ENCODE measurements at places on chromosomes 6 and 20.

DNA sequence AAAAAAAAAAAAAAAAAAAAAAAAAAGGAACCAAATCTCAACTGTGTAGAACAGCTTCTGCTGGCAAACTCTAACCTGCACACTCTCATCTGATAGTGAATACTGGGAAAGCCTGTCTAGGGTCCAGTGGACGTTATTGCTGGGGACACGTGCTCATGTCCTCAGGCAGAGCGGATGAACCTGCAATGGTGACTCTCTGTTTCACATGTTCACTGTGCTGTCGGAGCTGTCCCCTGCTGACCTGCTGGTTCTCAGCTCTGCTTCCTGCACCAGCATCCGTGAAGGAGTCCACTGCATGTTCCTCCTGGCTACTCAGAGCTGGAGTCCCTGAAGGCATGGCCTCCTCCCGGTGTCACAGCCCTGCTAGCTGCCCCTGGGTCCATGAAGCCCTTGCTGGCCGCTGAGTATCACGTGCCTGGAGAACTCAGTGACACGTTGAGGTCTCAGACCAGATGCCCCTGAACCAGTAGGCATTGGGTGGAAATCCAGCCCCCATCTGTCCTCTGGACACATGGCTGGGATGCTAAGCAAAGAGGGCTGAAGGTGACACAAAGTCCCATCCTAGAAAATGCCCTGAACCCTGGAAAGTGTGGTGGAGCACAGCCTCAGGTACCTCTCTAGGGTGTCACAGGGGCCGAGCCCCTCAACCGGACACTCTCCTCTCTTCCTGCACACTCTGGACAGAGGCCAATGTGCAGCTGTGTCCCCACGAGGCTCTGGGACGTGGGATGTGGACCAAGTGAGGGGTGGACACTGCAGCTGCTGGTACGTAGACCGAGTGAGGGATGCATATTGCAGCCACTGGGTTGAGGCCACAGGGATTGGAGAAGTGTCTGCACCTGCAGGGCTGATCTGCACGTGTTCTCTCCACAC, 54.9 kb upstream of the FRMD1 start:
- DNase-seq, result no peak

DNA sequence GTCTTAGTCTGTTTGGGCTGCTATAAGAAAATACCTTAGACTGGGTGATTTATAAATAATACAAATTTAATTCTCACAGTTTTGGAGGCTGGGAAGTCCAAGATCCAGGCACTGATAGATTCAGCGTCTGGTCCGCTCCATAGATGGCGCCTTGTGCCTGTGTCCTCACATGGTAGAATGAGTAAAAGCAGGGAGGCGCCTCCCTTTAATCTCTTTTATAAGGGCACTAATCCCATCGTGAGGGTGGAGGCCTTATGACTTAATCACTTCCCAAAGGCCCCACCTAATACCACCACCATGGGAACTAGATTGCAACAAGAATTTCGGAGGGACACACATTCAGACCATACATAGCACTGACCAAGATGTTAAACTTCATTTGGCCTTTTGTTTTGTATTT, 91.2 kb upstream of the TMEM181 start:
- DNase-seq, result no peak

DNA sequence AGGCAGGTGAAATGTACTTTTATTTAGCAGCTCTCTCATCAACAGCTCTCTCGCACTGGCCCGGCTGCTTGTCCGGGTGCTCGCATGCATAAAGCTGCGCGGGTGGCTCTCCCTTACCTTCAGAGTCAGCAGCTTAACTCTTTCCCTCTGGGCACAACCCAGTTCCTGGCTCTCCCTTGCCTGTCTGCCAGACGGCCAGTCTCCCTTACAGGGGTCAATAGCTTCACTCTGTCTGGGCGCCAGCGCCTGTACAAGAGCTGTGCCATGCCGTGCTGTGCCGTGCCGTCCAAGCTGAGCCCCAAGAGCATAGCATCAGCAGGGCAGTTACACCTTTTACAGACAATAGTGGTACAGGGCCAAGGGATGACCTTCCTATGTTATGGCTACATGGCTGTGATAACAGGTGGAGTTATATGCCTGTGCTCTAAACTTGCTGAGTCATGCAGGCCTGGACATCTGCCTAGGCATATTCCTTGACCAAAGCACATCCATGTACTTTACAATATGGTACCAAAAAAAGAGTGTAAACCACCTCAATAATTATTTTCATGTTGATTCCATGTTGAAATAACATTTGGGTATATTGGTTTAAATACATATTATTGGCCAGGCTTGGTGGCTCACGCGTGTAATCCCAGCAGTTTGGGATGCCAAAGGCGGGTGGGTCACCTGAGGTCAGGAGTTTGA, 47.9 kb downstream of the BLTP3A start:
- no peak for DNase-seq

DNA sequence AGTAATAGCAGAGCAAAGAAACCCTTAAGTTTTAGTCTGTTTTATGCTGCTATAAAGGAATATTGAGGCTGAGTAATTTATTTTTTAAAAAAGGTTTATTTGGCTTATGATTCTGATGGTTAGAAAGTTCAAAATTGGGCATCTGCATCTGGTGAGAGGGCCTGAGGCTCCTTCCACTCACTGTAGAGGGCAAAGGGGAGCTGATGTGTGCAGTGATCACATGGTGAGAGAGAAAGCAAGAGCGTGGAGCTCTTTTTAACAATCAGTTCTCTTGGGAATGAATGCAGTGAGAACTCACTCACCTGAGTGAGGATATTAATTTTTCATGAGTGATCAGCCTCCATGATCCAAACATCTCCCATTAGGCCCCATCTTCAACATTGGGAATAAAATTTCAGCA, 36.4 kb upstream of the SAMD3 start:
- DNase-seq, result no peak

DNA sequence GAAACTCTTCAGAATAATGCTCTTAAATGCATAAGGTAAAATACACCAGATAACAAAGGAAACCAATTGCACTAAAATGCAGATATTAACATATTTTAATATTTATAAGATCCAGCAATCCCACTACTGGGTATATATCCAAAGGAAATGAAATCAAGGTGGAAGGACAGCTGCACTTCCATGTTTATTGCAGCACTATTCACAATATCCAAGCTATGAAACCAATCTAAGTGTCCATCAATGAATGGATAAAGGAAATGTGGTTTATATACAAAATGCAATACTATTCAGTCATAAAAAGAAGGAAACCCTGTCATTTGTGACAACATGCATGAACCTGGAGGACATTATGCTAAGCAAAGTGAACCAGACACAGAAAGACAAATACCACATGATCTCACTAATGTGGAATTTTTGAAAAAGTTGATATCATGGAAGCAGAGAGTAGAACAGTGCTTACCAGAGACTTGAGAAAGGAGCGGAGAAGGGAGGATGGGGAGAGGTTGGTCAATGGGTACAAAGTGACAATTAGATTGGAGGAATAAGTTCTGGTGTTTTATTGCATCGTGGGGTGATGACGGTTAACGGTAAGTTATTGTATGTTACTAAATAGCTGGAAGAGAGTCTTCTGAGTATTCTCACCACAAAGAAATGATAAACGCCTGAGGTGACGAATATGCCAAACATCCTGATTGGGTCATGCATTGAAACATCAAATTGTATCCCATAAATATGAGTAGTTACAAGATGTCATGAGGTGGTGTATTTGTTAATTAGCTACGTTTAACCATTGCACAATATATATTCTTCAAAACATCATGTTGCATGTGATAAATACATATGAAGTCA, 37.9 kb upstream of the RNF24 start:
- DNase-seq, result peak; percentile 64

- no peak for DNase-seq
These were observed 118.2 kb downstream of the ADAT2 start for GRCh38 chr6:143332153-143332845.

DNA sequence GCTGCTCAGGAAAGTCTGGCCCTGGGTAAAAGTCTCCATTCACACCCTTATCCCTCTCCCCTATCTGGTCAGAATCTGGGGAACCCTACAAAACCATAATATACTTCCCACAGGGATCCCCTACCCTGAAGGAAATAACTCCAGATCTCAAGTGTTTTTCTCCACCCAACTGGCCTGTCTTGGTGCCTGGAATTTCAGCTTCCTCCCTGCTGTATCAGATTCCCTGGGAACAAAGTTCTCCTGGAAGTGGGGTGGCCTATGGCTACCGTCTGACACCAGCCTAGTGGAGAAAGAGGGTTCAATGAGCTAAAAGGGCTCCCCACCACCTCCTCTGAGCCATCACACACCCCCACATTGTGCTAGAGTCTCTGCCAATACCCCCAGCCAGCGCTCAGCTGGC, 15.0 kb downstream of the HSPA12B start:
- DNase-seq, result no peak

- no peak for DNase-seq
These were observed 5.7 kb downstream of the EDN3 start for GRCh38 chr20:59305908-59306655.

- no peak for DNase-seq
These were observed 1093.5 kb upstream of the ADGRB3 start for GRCh38 chr6:67541586-67541985.

DNA sequence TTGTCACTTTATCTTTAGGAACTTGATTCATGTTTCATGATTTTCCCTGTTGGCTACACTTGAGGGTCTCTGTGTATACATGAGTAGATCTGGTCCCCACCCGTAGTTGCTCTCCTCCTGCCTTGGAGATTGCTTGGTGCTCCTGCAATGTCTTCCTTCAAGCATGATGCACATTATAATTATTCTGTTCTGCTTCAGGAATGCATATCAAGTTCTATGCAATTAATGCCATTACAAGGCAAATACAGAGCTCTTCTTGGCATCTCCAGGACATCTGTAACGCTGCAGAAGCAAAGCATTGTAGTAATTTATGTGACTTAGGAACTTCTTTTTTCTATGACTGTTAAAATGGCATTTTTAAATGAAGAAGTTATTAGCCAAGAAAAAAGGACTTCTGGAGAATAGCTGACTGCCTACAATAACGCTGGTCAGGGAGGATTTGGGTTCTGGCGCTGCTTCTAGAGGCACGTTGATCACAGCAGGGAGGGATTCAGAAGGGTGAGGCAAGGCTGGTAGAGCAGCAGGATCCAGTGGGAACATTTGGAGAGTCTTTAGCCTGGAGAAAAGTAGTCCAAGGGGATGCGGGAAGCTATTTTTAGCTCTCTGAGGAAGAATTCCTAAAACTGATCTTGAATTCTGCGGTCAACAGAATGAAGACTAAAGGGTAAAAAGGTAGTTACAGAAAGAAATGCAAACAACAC, 203.6 kb downstream of the PLCB1 start:
- DNase-seq, result no peak

GRCh38 chr6:144478483-144478882, 193.3 kb downstream of the UTRN start:
- no peak for DNase-seq

DNA sequence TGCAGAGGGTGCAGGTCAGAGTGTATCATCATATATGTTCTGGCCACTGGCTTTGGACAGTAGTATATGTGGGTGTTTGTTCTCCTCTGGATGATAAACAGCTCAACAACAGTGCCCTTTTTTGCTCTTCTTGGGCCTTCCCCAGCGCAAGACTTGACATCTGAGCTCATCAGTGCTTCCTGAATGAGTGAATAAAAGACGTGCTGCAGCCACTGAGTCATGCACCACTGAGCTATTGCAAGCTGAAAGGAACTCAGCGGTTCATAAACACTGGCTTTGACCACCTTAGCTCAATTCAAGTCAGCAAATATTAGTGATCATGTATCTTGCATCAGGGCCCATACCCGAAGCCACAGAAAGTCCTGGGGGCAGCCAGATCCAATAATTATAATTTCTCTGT, 105.3 kb upstream of the KCNG1 start:
- DNase-seq, result peak; percentile 15

- no peak for DNase-seq
These were observed 29.3 kb upstream of the ZNF391 start for GRCh38 chr6:27359231-27359630.

DNA sequence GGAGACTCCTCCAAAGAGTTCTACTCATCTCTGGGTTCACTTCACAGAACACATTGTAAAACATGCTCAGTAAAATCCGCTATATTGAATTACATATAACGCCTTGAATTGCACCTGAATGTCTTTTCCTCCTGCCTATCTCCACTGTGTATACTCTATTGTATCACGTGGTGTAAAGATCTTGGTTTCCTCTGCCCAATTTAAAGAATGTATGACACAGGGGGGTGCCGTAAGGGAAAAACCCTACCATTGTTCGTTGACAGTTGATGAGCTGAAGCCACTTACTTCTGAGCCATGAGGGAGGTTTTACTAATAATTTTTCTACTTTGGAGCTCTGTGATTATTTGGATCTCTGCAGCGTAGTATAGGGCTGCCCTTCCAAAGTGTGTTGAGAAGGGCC, 6.0 kb downstream of the ASF1A start:
- no peak for DNase-seq

- no peak for DNase-seq
These were observed 491.4 kb downstream of the LMBRD1 start for GRCh38 chr6:69305456-69305855.

GRCh38 chr6:33028220-33028849, 18.9 kb upstream of the HLA-DOA start:
- DNase-seq, result no peak

DNA sequence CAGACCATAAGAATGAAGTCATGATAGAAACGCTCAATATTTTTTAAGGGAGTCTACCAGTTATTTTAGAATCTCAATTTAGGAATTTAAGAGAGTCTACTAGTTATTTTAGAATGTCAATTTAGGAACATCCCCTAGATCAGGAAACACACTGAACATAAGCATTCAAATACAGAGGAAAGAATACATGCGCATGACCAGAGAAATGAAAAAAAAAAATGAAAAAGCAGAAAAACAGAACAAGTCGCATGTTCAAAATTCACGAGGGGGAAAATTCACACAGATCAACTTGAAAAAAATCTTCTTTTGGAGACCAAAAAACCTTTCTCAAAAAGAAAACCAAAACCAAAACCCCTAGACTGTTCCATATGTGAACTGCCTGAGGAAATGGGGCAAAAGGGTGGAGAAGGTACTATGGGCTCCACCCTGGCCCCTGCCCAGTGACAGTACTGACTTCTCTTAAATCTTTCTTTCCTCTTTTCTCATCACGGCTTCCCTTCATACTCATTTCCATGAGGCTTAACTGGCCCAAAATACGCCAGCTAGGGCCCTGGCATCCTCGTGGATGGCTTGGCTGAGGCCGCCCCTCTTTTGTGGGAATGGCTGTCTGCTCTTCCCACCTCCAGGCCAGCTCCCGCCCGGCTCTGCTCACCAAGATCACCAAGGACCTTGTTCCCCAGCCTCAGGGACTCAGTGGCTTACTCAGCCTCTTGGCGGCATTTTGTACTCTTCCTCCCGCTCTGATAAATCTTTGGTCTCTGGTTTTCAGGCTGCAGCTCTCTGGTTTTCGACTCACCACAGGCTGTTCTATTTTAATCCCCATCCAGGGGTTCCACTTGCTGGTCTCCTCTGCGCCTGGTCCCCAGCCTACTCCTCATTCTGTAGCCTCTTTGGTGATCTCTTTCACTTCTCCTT, 11.2 kb downstream of the ZBTB2 start:
- no peak for DNase-seq

GRCh38 chr6:52663120-52663935, 7.6 kb upstream of the TMEM14A start:
- peak; percentile 79 for DNase-seq

- no peak for DNase-seq
These were observed 33.3 kb upstream of the NKAIN2 start for GRCh38 chr6:123770247-123770949.

Data from HS-27A (cell line).